Activated CD4-positive, alpha-beta T cell treated with anti-CD3 and anti-CD28 coated beads, Interleukin-2, amount 10 ng/mL, durations not matched to agents 7 days and 5 days (primary cell): ENCODE measurements at places on chromosomes 6 and 20. TPM values are rescaled to one million over a fixed set of nuclear protein-coding genes. Genes with fewer than 3 reads are reported as not detected.

GRCh38 chr6:109706513-109706912, 15.4 kb downstream of the FIG4 start:
- DNase-seq, result no peak

The ABHD16B gene
- not detected for total RNA-seq

DNA sequence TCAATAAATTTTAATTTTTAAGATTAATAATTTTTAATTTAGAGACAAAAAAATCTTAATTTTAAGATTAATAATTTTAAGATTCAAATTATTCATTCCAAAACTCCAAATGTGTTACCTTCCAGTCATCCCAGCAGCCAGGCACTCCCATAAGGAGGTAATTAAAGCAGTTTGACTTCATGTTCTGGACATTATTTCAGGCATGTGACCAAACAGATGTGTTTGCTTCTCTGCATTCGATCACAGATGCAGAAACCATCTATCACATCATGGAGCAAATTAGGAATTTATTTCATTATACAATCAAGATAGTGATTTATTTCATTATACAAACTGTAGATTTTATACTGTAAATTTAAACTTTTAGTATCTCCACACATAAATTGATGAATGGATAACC, 150.3 kb downstream of the AKAP7 start:
- DNase-seq, result no peak

The HLA-DMA gene
- 24.0 TPM for total RNA-seq

The C6orf163 gene
- total RNA-seq, result 2.0 TPM

- no peak for DNase-seq
Observed at GRCh38 chr6:106199998-106200397, 113.9 kb downstream of the PRDM1 start.

The DSP gene
- total RNA-seq, result 0.04 TPM

DNA sequence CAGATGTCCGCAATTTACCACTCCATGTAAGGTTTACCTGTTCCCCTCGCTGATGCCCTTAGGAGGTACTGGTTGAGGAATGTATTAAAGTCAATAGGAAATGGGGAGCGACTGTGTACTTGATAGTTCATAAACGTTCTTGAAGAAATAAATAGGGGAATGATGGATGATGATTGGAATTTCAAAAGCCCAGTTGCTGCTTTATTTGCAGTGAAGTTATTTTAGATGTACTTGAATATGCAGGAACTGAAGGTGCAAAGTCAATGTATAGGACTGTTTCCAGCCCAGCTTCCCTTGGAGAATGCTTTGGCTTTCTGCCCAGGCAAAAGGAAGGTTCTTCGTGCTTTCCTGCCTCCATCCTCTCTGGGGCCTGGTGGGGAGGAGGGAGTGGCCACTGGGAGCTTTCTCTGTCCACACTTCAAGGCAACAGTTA, 19.8 kb downstream of the ADGRF5 start:
- no peak for DNase-seq

- DNase-seq, result no peak
Observed at GRCh38 chr20:24694157-24694726, 224.8 kb downstream of the SYNDIG1 start.

The ULBP3 gene
- 1.0 TPM for total RNA-seq

GRCh38 chr20:53028337-53029007, 56.3 kb downstream of the TSHZ2 start:
- DNase-seq, result no peak

The OR12D3 gene
- total RNA-seq, result not detected

- no peak for DNase-seq
Observed at GRCh38 chr6:16058929-16059345, 69.9 kb upstream of the MYLIP start.

The OXT gene
- not detected for total RNA-seq

The GSTA2 gene
- total RNA-seq, result not detected

The SLC22A2 gene
- not detected for total RNA-seq

DNA sequence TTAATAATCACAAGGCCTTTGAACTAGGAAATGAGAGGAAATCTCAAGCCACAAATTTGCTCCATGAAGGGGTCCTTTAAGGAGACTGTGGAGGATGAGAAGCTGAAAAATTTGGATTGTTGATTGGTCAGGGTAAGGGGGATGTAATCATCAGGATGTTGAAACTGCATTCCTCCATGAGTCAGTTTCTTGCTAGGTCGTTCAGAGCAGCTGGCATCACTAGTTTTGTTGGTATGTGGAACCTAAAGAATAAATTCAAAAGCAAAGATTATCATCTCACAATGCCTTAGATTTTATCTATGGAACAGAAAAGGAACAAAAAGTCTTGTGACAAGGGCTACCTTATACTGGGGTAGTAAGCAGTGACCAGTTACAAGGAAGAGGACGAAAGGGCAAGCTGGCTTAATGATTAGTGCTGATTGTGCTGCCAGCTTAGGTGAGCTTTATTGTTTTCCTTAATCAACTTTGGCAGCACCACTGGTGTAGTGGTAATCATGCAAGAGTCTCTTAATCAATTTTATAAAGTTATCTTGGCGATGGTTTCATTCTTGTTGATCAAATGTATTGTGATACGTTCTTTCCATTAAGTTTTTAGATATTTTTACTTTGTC, 36.6 kb downstream of the CRISP2 start:
- DNase-seq, result no peak

DNA sequence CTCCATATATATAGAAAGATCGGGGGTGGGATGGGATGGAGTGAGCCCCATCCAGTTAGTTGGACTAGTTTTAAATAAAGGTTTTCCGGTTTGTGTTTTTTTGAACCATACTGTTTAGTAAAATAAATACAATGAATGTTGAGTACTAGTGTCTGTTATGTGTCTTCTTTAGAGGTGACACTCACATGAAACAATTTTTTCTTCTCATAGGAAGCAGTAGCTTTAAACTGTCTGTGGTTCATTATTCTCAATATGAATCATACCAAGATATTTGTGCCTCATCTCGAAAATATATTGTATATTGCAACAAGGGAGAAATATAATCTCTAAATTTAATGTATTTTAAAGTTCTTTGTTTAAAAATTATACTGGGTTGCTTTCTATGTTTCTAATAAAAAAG, 33.4 kb downstream of the HSF2 start:
- DNase-seq, result no peak

The MEP1A gene
- total RNA-seq, result not detected

- no peak for DNase-seq
Observed at GRCh38 chr20:48787861-48788375, 39.9 kb downstream of the PREX1 start.

The MAK gene
- not detected for total RNA-seq

DNA sequence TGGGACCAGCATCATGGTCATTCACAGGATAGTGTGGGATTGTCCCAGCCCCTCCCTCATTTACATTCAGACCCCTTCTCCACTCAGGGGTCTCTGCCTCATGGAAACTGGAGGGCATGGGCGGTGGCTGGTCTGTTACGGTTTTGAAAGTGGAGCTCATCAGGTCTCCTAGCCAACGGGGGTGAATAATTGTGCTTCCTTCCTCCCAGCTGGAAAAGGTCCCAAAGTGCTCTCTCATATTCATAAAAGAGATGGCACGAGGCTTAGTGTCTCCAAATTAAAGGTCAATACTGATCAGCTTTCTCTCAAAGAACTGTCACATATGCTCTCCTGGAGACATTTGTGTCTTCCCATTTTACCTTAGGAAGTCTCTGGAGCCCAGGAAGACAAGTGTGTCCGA, 19.9 kb downstream of the JARID2 start:
- no peak for DNase-seq

DNA sequence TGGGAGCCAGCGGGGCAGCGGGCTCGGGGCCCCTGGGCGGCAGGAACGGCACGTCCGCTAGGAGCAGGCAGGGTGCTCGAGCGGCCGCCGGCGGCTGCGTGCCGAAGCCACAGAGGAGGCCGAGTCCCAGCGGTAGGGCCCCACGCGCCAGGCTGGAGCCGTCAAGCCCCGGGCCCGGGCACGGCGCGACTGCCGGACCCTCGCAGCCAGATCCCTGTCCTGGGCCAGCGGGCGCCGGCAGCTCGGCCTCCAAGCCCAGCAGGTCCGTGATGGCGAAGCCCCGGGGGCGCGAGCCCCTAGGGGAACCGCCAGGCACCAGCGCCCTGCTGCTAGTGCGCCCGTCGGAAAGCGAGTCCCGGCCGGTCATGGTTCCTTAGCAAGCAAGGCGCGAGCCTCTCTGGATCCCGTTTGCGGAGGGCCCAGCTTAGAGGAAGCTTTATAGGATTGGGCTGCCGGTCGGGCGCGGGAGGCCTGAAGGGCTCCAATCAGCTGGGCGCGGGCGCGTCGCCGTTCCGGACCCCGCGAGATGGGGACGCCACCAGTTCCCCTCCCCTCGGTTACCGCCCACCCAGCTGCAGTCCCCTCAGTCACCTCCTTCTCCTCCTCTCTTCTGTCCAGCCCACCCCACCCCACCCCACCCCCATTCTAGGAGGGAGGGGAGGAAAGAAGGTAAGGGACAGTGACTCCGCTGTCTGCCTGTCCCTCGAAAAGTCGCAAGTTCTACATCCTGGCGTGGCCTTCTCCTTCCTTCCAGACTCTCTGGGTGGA, at the start of gene VSX1:
Gene VSX1, minus strand, starts transcription at position 412 of the 768 bp plus-strand sequence. Its CDS starts 45 bp downstream, at position 367.
- DNase-seq, result no peak

- DNase-seq, result no peak
Observed at GRCh38 chr6:77740380-77740779, 87.5 kb downstream of the MEI4 start.

The SEMG1 gene
- total RNA-seq, result not detected

GRCh38 chr6:111984081-111984480, 69.8 kb upstream of the CCN6 start:
- DNase-seq, result no peak
